ENCODE measurements at places on chromosomes 7 and 10. TPM values are rescaled to one million over a fixed set of nuclear protein-coding genes. Genes with fewer than 3 reads are reported as not detected.

The GPR26 gene
- total RNA-seq = not detected

The LRRC17 gene
- not detected for total RNA-seq

The SVOPL gene
- not detected for total RNA-seq

The TAS2R41 gene
- total RNA-seq = not detected

The NME8 gene
- total RNA-seq = not detected

The SPDYE9 gene
- not detected for total RNA-seq

The ARMC3 gene
- not detected for total RNA-seq

The CYP3A4 gene
- total RNA-seq = 23.5 TPM

The NKX6-2 gene
- not detected for total RNA-seq

The AP5Z1 gene
- 140 TPM for total RNA-seq

- no peak for DNase-seq
Measured at GRCh38 chr10:23535381-23535780, 96.5 kb downstream of the OTUD1 start.

- no peak for DNase-seq
Measured at GRCh38 chr7:2270495-2270894, 28.5 kb downstream of the NUDT1 start.

DNA sequence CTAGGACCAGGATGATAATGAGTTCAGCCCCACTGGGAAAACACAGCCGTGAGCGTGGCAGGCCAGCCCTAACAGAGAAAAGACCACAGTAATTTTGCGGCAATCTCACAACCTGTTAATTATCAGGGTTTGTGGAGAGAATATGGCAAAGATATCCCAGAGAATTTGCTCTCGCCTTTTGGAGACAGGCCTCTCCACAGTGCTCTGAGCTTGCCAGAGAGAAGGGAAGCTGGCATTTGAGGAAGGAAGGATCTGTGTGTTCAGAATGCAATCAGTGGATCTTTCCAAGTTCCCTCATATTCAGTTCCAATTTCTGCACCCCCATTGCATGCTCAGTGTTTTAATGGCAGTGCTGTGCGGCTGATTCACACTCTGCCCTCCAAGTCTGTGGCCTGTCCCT lies 60.2 kb downstream of the PLPP4 start:
- DNase-seq = no peak

- no peak for DNase-seq
Measured at GRCh38 chr7:94823947-94824346, 83.4 kb upstream of the PPP1R9A start.

- DNase-seq = peak; percentile 61
Measured at GRCh38 chr7:73704640-73705550, 14.6 kb downstream of the STX1A start.

DNA sequence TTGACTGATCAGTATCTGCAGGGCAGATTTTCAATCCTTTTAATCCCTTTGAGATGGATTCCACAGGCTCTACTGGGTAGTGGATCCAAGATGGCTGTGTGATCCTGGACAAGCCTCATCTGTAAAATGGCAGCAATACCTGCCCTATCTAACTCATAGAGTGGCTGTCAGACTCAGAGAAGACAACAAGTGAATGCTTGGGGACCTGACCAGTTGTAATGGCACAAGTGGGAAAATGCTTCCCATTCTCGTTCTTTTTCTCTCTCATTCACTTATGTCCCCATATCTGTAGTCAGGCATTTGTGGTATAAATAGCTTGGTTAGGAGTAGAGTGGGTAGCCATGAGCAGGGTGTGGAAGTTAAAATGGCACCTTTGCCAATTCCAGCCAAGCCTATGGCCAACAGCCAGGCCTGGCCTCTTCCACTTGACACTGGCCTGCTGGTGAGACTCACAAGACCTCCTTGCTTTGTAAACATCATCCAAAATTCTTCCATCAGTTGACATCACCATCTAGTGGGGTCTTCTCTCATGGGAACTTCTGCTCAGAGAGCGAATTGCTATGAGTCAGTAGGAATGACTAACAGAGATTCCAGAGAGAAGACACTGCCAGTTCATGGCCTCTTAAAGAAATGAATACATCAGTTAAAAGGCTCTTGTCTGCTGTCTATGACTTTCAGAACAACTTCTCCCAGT lies 150.1 kb downstream of the PLPP4 start:
- no peak for DNase-seq

GRCh38 chr7:70559815-70560214 lies 572.1 kb upstream of the GALNT17 start:
- no peak for DNase-seq

GRCh38 chr10:2836921-2837662 lies 230.3 kb upstream of the PFKP start:
- no peak for DNase-seq

GRCh38 chr7:121853307-121853706 lies 19.7 kb upstream of the PTPRZ1 start:
- DNase-seq = no peak

DNA sequence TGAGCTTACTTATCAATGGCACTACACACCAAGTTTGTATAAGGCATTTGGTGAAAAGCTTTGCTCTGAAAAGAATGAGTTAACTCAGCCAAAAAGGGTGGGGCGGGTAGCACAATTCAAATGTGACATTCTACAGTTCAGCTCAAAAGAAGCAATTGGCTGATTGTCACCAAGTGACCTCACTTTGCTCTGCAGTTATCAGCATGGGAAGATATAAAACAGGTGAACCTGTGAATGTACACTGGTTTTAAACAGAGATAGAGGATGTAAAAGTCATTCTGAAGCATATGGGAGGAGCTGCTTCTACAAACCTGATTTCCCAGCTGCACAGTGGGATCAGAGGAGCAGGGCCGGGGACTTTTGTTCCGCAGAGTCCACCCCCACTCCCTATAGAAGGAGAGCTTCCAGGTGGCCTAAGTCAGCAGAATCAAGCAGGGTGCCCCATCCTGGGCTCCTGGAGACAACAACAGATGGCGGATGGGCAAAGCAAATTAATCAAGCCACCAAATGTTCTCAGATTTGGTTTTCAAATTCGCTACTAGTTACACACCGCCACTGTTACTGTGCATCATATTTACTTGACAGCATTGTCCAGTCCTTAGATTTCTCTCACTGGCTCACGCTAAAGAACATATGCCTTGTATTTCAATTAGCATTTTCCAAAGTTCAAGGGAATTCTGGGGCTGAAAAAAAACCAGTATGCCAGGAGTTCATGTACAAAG lies 27.5 kb upstream of the NPVF start:
- no peak for DNase-seq

- no peak for DNase-seq
Measured at GRCh38 chr10:100895346-100895745, 17.4 kb upstream of the SLF2 start.

GRCh38 chr10:86756511-86757112 lies at the start of gene BMPR1A:
Gene BMPR1A, plus strand, starts transcription at chr10:86756619. Its CDS starts 119,400 bp downstream, at chr10:86876019.
- peak; percentile 91 for DNase-seq

- no peak for DNase-seq
Measured at GRCh38 chr10:132861116-132861691, 75.3 kb upstream of the NKX6-2 start.
